ENCODE measurements at places on chromosomes 12 and 14. TPM values are rescaled to one million over a fixed set of nuclear protein-coding genes. Genes with fewer than 3 reads are reported as not detected.

DNA sequence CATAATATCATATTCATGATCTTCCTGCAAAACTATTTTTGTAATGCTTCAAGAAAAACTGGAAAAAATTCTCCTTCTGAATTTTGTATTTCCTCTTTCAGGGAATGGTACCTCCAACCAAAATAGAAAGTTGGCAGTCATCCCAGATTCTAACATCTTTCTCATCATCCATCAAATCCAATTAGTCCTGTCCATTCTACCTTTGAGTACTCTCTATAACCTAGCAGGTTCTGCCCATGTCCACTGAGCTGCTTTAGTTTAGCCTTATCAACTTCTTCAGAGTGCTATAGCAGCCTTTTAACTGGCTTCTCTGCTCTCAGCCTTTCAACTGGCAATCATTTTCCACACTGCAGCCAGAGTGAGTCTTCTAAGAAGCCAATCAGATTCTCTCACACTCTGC lies 236.2 kb downstream of the AKAP6 start:
- no peak overlapping the region for H3K4me3 ChIP-seq
- no peaks in the 10 kb centered on the region for H3K27me3 ChIP-seq
- no peak overlapping the region for H3K27ac ChIP-seq
- H3K36me3 ChIP-seq, result no peaks in the 10 kb centered on the region

The ANKRD33 gene
- total RNA-seq, result not detected

GRCh38 chr12:5996459-5996858 lies 51.4 kb upstream of the ANO2 start:
- H3K27ac ChIP-seq, result no peak overlapping the region
- no peaks in the 10 kb centered on the region for H3K36me3 ChIP-seq
- H3K27me3 ChIP-seq, result no peaks in the 10 kb centered on the region
- H3K4me3 ChIP-seq, result no peak overlapping the region

The EML1 gene
- 7.2 TPM for total RNA-seq

DNA sequence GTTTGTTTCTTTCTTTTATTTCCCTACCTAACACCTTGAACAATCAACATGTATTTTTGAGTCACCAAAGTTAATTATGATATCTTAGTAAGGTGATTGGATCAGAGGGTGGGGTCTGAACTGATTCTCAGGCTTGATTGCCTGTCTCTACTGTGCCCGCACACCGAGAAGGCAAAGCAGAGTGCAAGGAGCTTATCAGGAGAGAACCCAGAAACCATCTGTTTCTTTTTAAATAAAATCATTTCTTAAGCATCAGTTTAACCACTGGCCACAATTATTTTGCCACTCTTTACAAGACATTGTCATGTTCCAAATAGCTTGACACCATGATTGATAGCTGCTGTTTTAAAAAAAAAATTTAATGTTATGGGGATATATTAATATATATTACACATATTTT lies 3.1 kb downstream of the GARIN2 start:
- H3K36me3 ChIP-seq, result no peaks in the 10 kb centered on the region
- H3K27ac ChIP-seq, result no peak overlapping the region
- no peak overlapping the region for H3K4me3 ChIP-seq
